ENCODE measurements at places on chromosomes 12 and 14.

- DNase-seq, result no peak
Measured at GRCh38 chr12:116101991-116102390, 175.5 kb downstream of the MED13L start.

DNA sequence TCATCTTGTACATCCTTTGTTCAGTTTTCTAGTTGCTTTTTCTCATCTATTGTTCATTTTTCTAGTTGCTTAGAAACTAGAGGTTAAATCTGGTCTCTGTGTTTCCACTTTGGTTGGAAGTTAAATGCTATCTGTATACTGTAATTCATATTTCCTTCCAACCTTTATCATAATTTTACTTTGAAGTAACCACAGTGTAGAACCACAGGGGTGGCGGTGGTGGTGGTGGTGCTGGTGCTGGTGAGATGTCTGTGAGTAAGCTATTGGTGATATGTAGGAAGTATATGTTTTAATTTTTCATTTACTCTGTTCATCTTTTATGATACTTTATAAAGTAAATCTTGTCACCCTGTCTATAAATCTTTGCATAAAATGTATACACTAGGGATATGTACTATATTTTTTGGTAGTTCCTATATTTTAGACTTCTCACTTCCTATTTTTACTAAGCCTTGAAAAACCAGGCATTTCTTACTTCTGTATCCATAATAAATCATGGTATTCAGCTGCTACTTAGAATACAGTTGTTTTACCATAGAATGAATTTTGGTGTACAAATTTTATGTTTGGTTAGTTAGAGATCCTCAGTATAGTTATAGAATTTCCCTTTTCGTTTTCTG, 31.9 kb downstream of the CCDC91 start:
- DNase-seq, result peak; percentile 78

- no peak for DNase-seq
Measured at GRCh38 chr14:93137864-93138263, 22.1 kb upstream of the ITPK1 start.

GRCh38 chr14:95483309-95484165, 32.9 kb downstream of the SYNE3 start:
- DNase-seq, result no peak

- DNase-seq, result no peak
Measured at GRCh38 chr12:96230646-96231045, 36.5 kb downstream of the ELK3 start.

DNA sequence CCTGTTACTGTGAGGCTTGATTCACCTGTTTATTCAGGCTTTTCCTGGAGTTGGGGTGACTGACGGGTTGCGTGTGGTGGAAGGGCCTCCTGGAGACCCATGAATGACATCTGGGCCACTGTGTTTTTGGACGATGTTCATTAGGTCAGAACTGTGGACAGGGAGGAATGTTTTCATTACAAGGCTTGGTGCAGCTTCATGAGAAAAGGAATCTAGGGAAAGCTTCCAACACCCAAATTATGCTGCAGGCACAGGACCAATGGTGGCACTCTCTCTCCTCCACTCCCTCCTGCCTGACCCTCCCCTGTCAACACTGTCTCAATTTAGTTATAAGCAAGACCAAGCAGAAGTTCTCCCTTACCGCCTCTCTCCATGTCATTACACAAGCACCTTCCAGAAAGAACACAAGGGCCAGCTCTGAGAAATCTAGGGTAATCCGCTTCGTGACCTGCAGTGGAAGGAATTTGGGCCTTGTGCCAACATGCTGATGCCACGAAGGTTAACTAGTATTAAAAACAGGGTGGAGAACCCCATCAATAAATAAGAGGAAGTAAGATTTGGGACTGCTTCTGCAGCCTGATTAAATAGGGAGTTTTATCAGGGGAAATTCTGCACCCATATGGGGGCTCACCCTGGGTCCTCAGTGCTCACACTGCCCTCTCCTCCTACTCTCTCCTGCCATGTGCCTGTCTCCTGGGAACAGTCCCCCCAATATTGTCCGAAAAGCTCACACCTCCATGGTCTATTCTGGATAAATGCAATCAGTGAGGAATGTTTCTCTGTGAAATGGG, 200.3 kb downstream of the KTN1 start:
- DNase-seq, result no peak

DNA sequence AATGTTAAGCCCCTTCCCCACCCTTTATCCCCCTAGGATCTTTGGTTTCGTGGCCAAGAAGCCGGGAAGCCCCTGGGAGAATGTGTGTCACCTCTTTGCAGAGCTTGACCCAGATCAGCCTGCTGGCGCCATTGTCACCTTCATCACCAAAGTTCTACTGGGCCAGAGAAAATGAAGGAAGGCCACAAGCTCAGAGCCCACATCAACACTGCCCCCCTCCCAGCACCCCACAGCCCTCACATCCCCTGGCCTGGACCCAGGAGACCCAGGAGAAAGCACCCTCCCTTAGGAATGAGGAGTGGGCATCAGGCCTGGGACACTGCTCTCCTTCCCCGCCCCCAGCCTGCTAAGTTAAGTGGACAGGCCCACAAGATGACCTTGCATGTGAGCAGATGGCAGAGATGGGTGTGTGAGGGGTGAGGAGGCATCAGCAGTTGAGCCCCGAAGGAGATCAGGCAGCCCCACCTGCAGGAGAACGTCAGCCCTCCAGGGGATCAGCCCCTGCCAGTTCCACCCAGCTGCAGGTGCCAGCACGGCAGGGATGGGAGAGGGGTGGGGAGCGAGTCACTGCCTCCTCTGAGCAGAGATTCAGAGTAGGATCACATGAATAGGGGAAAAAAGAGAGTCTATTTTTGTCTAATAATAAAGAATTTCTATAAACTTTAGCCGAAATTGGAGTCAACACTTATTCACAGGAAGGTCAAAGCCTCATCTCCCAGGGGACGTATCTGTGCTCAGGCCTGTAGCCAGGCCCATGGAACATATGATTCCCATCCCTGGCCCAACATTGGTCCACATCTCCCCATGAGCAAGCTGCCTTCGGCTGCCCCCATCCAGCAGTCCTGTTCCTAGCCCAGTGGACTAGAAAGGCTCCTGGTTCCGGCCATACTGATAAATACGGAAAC, 14.1 kb downstream of the TNS2 start:
- no peak for DNase-seq

GRCh38 chr14:63454863-63455622, 88.1 kb downstream of the PPP2R5E start:
- no peak for DNase-seq

- DNase-seq, result no peak
Measured at GRCh38 chr12:113240395-113240794, 19.1 kb downstream of the TPCN1 start.

DNA sequence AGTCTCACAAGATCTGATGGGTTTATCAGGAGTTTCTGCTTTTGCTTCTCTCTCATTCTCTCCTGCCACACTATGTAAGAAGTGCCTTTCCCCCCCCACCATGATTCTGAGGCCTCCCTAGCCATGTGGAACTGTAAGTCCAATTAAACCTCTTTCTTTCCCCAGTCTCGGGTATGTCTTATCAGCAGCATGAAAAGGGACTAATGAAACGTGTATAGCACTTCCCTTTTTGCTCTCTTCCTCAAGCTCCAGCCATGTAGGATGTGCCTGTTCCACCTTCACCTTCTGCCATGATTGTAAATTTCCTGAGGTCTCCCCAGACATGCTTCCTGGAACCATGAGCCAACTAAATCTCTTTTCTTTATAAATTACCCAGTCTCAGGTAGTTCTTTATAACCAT, 7.0 kb upstream of the CRACR2A start:
- no peak for DNase-seq

- no peak for DNase-seq
Measured at GRCh38 chr12:97181571-97182265, 274.7 kb downstream of the NEDD1 start.

- no peak for DNase-seq
Measured at GRCh38 chr12:107492393-107493134, 193.0 kb upstream of the PWP1 start.

DNA sequence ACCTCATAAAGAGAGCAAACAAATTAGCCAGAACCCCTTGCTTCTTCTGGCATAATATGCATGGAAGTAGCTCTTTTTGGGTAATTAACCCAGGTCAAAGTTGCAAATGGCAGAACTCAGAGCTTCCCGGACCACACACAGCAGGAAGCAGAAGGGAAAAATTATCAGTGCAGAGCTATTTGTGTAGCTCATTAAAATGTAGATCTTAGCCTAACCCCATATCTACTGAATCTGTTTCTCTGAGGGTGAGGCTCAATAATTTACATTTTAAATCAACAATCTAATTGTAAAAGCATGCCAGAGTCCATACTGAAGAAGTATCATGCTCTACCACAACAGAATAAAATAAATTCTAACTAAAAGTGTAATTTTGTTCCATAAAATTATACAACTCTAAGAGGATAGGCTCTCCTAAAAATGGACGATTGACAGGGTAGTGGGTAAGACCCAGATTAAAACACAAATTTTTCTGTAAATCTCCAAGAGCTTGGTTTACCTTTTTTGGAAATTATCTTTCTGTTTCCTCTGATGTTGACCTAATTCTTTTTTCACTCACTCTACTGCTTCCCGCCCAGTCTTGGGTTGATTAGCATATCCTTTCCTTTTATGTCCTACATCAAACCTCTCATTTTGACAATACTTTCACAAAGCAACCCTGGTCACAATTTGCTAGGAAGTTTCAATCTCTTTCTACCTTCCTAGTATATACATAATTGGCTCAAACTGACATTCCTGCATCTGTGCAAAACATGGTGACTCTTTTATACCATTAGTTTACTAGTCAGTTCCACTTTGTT, 213.3 kb upstream of the SLC16A7 start:
- DNase-seq, result no peak

GRCh38 chr14:91349481-91350074, 68.0 kb downstream of the CCDC88C start:
- DNase-seq, result peak; percentile 91

- no peak for DNase-seq
Measured at GRCh38 chr14:73935666-73936065, 14.2 kb downstream of the FAM161B start.

GRCh38 chr12:72264548-72265175, 7.5 kb upstream of the TRHDE start:
- no peak for DNase-seq

DNA sequence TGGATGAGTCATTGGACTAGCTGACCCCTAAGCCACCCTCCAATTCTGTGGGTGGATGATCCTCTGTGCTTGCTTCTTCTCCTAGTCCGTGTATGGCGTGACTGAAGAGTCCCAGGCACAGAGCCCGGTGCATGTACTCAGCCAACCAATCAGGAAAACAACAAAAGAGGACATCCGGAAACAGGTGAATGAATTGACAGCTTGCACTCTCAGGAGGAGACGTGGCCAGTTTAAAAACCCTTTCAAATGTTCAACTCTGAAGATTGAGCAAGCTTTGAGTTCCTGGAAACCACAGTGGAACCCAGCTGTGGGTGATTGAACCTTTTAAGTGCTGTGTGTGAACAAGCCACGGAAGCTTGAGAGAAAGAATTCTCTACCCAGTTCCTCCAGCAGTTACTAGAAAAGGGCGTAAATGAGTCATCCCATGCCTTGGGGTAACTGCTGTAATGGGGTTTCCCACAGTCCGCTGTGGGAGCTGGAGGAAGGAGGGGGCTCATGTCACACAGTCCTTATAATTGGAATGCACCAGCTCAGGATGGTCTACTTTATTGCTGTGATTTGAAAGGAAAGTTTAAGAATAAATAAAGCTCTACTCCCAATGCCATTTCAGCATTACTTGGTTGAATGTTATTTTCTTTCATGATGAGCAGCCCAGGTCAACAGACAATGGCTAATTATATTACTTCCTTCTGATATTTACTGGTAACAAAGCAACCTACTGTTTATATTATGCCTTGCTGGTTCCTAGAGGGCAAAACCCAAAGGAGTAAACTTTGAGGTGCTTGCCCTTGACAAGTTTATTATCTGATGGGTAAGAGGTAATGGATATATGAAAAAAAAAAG, 417.0 kb downstream of the DPF3 start:
- peak; percentile 80 for DNase-seq

GRCh38 chr14:50027816-50028215, 88.6 kb downstream of the VCPKMT start:
- no peak for DNase-seq

DNA sequence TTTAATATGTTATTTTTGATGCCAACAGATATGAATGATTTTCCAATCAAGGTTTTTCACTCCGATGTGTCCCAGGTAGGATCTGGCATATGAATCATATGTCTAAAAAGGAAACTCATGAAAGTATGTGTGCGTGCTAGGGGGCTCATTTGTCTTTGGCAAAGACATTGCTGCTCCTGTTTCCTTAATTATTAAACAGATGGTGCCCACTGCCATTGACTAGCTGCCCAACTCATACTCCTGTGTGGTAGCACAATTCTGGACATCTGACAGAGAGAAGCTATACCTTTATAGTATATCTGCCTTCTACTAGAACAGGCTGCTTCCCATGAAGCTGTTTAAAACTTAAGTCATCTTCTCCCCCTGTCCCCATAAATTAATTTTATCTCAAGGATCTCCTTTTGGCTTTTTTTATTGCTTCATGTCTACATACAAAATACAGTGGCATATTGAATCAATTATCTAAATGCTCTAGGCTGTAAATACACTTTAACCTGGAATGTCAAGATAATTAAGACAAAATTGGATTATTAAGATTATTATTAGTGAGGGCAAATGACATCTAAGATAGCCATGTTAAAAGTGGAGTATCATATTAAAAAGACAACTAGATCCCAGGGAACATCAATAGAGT, 1.4 kb upstream of the PDE3A start:
- no peak for DNase-seq

- no peak for DNase-seq
Measured at GRCh38 chr12:62516927-62517326, 50.3 kb downstream of the MON2 start.

DNA sequence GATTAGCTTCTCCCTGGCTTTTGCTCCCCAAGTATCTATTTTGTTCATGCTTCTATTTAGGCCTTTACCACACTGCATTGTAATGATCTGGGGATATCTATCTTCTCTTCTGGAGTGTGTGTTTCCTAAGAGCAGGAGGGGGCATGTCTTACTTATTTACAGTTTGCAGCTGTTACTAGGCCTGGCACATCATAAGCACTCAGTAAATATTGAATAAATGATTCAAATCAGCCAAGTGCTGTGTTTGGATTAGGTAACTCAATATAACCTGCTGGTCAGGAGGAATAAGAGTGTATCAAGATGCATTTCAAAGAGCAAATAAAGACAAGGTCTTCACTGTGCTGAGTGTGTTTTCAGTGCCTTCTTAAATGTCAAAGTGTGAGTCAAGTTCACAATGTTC, 186.1 kb downstream of the FOXG1 start:
- no peak for DNase-seq

GRCh38 chr12:230925-231671, 17.1 kb upstream of the SLC6A12 start:
- no peak for DNase-seq

DNA sequence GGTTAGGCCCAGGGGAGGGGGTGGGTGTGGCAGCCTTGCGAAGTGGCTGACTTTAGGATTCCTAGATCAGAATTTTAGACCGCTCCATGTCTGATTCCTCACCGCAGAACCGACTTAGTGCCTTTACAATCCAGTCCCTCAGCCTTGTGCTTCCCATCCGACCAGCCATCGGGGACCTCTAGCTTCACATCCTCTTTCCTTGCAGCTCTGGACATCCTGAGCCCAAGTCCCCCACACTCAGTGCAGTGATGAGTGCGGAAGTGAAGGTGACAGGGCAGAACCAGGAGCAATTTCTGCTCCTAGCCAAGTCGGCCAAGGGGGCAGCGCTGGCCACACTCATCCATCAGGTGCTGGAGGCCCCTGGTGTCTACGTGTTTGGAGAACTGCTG, 557 bp downstream of the COPS7A start:
- no peak for DNase-seq

Data from CD4-positive, alpha-beta T cell treated with Interleukin-15 for 4 hours (primary cell).